ENCODE measurements at places on chromosomes 4 and X.

DNA sequence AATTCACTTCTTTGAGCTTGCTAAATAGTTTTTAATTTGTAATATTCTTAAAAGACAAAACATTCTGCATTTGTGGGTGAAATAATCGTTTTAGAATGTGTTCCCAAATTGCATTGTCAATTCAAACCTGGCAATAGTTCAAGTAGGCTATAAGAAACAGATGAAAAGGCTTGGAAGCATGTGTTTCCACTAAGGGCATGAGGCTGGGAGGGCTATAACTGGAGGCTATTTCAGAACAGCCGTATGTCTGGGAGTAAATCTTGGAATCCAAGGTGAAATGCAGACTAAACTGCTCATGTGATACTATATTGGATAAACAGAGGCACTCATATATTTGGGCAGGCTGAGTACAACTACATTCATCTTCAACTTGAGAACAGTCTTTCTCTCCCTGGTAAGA lies 117.4 kb upstream of the GRPR start:
- no peak for DNase-seq

- DNase-seq = no peak
Measured at GRCh38 chrX:150887906-150888465, 10.5 kb downstream of the CD99L2 start.

GRCh38 chr4:46931981-46932380 lies 22.9 kb upstream of the COX7B2 start:
- no peak for DNase-seq

GRCh38 chr4:79757600-79757999 lies 315.4 kb downstream of the ANTXR2 start:
- no peak for DNase-seq

GRCh38 chr4:57488366-57489162 lies 378.4 kb upstream of the IGFBP7 start:
- DNase-seq = no peak

GRCh38 chr4:67684839-67685531 lies 16.0 kb downstream of the UBA6 start:
- no peak for DNase-seq

- DNase-seq = no peak
Measured at GRCh38 chr4:25098964-25099891, 61.0 kb downstream of the SEPSECS start.

DNA sequence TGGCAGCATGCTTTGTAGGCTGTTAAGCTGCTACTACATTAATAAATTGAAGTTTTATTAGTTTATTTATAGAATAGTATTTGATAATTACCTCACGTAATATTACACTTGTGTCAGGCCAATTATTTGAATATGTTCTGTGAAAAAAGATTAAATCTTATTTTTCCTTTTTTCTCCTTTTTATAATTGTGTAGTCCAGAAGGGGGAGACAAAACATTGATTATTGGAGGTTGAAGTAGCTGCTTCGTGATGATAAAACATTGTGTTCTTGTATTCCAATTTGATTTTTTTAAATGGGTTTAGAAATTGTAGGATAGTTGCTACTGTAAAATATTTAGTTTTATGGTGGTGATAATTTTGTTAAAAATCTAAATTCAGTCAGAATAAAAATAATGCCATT lies 85.7 kb downstream of the DIAPH2 start:
- no peak for DNase-seq

DNA sequence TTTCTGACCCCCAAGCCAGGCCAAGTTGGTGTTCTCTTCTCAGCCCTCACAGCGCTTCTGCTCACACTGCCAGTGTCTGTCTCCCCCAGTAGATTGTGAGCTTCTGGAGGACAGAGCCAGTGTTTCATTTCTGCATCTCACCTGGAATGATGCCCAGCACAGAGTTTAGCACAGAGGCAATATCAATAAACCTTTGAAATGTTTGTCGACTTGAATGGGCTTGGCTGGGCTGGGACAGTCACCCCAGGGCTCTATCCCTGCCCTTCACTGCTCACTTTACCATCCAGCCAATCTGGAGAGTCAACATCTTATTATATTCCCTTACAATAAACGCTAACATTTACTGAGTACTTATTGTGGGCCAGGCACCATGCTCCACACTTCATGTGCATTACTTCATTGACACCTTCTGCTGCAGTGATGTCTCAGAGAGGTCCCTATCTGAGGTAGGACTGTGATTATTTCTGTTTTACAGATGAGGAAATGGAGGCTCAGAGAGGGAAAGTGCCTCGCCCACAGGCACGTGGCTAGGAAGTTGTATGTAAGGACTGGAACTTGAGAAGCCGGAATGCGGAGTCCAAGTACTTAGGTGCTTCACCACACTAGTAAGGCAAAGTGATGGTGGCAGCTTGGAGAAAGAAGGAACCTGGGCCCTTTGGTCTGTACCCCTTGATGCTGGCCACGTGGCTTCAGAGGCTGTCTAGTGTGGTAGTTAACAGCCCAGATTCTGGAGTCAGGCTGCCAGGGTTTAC lies 19.5 kb downstream of the EFNB1 start:
- DNase-seq = no peak

GRCh38 chr4:38752941-38753806 lies 29.6 kb downstream of the TLR10 start:
- peak; percentile 76 for DNase-seq

DNA sequence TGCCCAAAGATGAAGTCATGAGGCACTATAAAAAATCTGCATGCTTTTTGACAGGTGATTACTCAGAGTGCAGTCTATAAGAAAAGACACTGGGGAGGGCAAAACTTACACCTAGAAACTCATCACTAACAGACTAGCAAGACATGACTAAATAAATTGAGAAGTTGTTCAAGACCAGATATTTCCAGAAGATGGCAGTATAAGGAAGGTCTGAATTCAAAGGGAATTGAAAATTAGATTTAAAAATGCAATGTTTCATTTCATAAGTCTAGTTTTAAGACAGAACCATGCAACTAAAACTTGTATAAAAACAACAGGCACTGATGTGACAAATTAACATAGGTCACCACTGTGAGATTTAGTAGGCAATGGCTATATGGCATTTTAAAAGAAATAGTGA lies 232.5 kb upstream of the POF1B start:
- no peak for DNase-seq

- no peak for DNase-seq
Measured at GRCh38 chrX:63664741-63665140, 120.3 kb downstream of the ARHGEF9 start.

- DNase-seq = no peak
Measured at GRCh38 chr4:117898496-117898895, 135.8 kb upstream of the NDST3 start.

DNA sequence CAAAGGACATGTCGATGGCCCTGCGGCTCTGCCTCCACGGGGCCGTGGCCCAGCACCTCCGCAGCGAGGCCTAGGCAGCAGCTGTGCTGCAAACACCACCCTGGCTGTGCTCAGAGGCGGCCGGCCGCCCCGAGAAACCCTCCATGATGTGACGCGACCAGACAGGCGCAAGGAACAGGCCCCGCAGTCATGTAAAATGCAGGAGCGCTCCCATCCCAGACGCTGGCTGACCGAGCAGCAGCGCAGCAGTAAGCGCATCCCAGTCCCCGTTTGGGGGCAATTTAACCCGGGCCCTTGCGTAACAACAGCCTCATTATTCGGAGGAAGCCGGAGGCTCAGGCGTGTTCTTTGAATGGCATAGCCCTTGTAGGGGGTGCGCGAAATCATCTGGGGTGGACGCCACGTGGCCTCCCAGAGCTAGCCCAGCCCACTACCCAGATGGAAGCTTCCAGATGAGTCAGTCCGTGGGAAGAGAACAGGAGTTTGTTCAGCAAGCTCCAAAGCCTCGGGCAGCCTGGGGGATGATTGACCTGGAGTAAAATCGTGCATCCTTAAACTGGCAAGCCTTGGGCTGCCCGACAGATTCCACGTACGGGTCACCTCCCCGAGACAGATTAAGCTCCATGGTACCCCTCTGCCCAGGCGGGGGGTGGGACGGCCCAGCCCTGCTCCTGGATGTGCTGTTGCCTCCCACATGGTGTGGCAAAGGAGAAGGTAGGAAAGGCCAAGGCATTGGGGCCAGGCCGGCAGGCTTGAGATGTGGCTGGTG lies 124.0 kb downstream of the HMX1 start:
- DNase-seq = no peak

GRCh38 chr4:79913581-79913980 lies 159.4 kb downstream of the ANTXR2 start:
- no peak for DNase-seq

GRCh38 chr4:126486377-126486776 lies 1146.4 kb upstream of the INTU start:
- no peak for DNase-seq

GRCh38 chrX:3584415-3584996 lies 128.9 kb downstream of the PRKX start:
- DNase-seq = no peak

DNA sequence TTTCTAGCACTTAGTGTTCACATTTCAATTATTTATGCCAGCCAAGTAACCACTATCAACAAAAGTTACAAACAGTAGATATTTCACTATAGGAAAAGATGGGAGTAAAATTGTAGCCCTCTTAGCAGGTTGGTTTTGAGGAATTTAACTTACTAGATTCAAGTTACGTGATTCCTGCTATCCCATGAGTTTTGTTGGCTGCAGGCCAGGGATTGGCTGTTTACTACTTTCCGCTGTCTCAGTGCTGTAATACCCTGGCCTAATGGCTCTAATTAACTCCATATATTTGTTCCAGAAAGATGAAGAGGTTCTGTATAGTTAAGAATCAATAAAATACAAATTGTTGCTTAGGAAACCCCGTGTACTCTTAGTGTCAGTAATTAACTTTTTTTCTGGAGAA lies 55.5 kb upstream of the MAGED1 start:
- peak; percentile 19 for DNase-seq

DNA sequence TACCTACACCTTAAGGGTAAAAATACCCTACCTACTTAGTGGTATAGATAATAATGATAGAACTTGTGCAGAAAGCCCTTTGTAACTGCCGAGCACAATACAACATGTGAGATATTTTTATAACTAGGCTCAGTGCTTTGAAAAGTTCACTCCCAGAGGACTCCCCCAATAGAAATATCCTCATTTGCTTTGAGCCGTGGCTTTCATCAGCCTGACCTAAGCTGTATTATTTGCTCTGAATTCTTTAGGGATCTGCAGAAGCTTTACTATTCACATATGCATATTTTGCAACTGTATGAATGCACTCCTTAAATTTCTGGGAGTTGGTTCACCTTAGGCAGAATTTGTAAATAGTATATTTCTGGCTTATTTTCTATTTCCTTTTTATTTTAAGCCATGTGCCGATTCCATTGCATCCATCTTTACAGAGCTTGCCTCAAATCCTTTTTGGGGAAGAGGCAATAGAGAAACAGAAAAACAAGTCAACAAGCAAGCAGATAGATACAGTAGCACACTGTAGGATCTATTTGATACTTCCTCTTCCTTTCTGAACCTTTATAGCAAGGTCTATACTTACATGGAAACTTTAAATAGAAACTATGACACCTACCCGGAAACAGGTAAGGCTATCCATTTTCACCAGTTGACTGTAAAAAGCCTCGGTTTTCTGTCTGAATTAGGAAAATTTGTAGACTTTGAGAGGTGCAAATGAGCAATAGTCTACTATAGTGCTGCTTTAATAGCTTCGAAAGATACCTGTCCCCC lies 242.5 kb upstream of the VCX3A start:
- no peak for DNase-seq

DNA sequence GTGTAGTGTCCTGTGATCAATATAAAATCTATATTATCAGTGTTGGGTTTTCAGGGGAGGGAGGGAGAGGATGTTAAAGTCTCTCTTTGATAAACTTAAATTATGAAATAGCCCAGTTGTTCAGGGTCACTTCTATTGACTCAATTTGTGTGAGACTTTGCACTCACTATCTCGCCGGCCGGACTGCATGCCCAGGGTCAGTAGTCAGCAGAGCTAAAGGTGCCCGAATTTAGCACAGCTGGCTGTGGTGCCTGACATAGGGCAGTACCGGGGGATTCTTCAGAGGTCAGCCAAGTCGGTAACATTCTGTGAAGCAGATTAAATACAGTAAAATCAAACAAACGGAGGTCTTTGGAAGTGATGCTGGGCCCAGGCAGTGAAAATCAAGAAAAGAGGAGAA lies 19.2 kb downstream of the GABRQ start:
- no peak for DNase-seq

GRCh38 chr4:107900067-107900466 lies 31.3 kb upstream of the CYP2U1 start:
- DNase-seq = no peak

GRCh38 chr4:15706646-15707362 lies 3.9 kb downstream of the BST1 start:
- DNase-seq = no peak

GRCh38 chrX:22634751-22635150 lies 362.0 kb downstream of the CBLL2 start:
- DNase-seq = no peak

GRCh38 chr4:18389115-18389514 lies 367.6 kb upstream of the LCORL start:
- DNase-seq = no peak

DNA sequence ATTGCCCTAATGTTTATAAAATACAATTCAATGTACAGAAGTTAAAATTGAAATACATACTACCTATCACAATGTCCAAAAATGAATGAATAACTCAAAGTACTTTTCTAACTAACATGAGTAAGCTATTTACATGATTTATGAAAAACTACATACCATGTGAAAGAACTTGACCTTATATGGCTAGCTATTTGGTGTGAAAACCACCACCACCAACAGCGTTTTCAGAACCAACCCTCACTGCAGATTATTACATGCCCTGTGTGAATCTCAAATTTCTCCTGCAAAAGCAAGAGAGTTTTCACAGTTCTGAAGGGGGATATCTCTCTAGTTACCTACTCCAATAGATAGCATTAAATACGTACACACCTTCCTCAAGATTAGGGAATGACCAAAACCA lies 198.5 kb downstream of the SPATA18 start:
- DNase-seq = no peak

DNA sequence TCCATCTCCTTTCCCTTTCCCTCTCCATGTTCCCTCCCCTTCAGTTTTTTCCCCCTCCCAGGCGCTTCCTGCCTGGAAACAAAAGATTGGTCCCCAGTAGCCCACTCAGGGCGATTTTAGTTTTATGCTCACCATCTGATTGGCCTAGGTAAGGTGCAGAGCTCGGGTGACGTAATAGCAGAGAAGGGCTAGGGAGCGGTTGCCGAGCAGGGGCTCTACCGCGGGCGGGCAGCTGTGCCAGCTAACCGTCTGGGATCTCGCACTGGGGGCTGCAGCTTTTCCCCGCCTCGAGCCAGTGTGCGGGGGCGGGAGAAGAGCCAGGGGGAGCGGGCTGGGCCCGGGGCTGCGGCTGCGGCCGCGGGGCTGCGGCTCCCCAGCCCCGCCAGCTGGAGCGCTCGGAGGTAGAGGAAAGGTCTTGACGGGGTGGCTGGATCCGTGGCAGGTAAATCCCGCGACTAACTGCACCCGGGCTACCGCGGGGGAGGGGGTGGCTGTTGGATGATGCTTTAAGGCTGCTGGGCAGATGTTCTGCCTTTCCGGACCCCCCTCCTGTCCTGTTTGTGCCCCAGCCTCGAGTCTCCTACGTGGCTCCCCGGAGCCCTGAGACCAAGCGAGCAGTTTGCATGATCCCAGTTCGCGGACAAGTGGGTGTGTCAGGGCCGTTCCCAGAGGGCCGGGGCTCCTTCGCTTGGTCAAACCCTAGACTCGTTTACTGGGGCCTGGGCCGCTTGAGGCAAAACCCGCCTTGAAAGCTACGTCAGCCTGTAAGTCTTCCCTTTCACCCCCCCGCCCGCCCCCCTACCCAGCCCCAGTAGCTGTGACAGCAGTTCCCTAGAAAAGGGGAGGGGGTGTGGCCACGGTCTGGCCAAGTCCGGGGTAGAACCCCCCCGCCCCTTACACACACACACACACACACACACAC lies at the start of gene PAK3:
PAK3 (plus strand) TSS at position 218 of the 922 bp plus-strand sequence. CDS start 26,913 bp downstream, outside the sequence.
- peak; percentile 35 for DNase-seq

Measured in breast epithelium (tissue), 4 donors.